ENCODE measurements at places on chromosomes 1 and 21.
A peak's percentile ranks its signal among the peaks of the same experiment; 100 is the strongest.

- DNase-seq, result peak; percentile 25
Measured at GRCh38 chr1:239987103-239987745, 104.5 kb upstream of the FMN2 start.

GRCh38 chr1:229544587-229544986 is 13.9 kb downstream of the ABCB10 start:
- DNase-seq, result no peak

- no peak for DNase-seq
Measured at GRCh38 chr1:30896905-30897304, 11.7 kb downstream of the SDC3 start.

- no peak for DNase-seq
Measured at GRCh38 chr1:89191314-89191713, 7.4 kb downstream of the GBP4 start.

GRCh38 chr1:176517484-176517883 is 54.5 kb downstream of the PAPPA2 start:
- no peak for DNase-seq

GRCh38 chr1:215132156-215132555 is 49.6 kb downstream of the KCNK2 start:
- no peak for DNase-seq

DNA sequence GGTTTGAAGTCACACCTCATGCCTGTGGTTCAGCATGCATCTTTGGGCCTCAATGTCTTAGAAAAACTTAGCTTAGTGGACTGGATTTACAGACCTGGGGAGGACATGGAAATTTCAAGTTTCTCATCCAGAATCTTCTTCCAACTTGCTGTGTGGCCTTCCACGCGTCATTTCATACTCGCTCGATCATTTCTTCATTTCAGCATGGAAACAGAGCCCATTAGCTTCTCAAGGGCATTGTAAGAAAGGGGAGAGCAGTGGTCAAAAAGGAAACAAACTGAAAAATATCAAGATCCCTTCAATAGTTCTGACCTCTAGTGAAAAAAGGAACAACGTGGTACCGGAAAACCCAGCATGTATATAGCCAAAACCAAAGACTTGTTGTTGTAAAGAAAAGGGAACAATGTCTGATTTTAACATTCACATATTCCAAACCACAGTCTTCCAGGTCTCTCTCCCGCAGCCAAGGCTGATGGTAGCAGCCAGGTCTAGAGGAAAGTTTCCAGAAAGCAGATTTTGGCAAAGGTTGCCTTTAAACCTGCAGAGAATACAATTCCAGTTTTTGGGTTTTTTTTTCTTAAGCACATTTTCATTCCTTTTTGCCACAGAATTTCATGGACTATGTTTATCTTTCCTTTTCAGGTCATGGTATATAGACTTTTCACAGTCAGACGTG is 97.0 kb upstream of the CDC42BPA start:
- DNase-seq, result no peak

DNA sequence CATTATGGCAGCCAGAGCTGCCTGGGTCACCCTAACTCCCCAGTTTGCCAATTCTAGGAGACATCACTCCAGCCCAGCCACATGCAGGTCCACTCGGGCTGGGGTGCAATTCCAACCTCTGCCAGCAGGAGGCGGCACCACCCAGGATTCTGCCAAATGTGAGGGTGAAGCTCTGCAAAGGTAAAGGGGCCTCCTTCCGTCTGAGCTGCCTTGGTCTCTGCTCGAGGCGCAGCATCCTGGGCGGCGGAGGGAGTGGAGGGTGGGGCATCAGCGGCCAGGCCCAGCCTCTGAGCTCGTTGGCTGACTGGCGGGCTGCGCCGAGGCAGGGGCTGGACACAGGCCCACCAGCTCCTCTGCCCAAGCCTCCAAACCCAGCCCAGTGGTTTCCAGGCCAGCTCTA is 63.8 kb downstream of the ARHGEF16 start:
- peak; percentile 60 for DNase-seq

- DNase-seq, result no peak
Measured at GRCh38 chr1:38061883-38062328, 15.3 kb upstream of the POU3F1 start.

DNA sequence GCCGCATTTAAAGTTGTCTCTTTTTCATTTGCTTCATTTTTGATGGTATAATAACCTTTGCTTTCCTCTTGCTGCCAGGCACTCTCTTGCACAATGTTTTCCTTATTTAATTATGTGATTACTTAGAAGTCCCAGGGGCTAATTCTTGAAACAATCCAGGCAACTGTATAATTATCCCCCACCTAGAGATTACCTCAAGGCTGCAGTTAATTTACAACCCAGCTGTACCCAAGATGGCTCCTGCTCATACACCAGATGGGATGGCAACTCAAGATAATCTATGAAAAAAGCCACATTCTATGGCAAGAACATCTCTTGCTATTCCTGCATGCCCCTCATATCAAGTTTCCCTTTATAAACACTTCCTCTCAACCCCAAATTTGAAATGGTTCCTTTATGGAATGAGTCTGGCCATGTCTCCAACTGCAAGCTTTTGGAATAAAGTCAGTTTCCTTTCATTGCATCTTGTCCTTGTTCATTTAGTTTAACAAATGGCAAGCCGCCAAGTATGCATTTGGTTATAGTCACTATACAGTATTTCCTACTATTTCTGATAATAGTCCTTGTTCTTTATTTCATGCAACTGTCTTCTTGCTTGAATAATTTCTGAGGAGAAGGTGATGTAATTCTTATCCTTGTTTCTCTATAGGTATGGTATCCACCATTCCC is 1042.6 kb downstream of the PLA2G4A start:
- no peak for DNase-seq

DNA sequence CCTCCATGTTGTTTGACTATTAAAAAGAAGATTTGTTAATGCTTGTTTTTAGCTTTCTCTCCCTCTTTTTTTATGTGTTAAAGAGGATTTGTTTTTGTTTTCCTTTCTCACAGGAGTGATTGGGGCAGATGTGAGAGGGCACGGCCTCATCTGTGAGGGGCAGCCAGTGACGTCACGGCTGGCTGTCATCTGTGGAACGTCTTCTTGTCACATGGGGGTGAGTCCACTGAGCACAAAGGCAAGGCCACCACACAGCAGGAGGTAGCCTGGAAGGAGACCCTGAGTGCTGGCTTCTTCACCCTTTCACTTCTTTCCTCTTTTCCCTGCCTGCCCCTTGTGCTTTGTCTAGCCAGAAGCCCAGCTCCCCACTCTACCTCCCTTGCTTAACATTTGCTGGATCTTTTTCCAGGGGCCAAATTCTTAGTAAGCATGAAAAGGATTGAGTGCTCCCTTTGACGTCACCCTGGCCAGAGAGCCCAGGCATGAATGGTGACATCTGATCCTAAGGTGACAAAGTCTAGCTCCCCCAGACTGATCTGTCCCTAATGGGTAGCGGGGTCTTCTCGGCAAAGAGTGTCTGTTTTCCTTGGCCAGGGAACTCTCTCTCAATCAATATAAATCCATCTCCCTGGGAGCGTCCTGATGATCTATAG is 257.2 kb downstream of the FGGY start:
- no peak for DNase-seq

All from activated T-cell treated with anti-CD3 and anti-CD28 coated beads, Interleukin-2, amount 50 U/mL, for 48 hours (primary cell).